ENCODE measurements at places on chromosomes 11 and 22. TPM values are rescaled to one million over a fixed set of nuclear protein-coding genes. Genes with fewer than 3 reads are reported as not detected.
A peak's percentile ranks its signal among the peaks of the same experiment; 100 is the strongest.

Gene LSP1
- total RNA-seq, result 23.6 TPM

Gene MUC6
- not detected for total RNA-seq

Gene DTX4
- total RNA-seq, result 4.7 TPM

Gene ADAMTS15
- 10.8 TPM for total RNA-seq

Gene MGAT3
- total RNA-seq, result 1.1 TPM

Gene NPAS4
- 4.2 TPM for total RNA-seq

DNA sequence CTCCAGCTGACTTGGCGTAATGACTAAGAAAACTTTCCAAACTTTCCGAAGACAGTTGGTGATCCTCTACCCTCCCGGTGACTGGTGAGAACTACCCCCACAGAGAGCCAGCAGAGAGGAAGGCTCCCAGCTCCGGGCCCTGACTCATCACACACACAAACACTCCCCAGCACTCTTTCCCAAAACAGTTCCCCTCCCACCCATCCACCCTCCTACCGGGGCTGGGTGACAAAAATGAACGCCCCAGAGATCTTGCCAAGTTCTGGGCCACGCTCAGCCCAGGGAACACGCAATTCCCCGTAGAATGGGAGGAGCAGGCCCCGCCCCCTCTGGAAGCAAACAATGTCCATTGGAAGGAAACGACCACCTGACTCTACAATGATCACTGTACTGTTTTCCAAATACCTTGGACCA, 21.3 kb upstream of the JAM3 start:
- DNase-seq, result peak; percentile 88

GRCh38 chr11:70899616-70900015, 352.8 kb downstream of the SHANK2 start:
- no peak for DNase-seq

DNA sequence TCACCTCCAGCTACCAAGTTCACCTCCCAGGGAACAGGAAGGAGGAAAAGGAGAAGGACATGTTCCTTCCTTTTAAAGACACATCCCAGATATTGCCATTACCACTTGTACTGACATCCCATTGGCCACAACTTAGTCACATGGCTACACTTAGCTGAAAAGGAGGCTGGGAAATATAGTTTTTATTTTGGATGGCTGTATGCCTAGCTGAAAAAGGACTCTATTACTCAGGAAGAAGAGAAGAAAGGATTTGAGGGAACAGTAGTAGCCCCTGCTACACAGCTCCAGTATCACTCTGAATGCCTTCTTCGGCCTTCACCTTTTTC, 2.1 kb upstream of the APOA5 start:
- no peak for DNase-seq

GRCh38 chr11:8092587-8093424, 11.8 kb downstream of the TUB start:
- DNase-seq, result peak; percentile 22

- no peak for DNase-seq
Observed at GRCh38 chr11:126366064-126366822, 10.8 kb downstream of the ST3GAL4 start.

DNA sequence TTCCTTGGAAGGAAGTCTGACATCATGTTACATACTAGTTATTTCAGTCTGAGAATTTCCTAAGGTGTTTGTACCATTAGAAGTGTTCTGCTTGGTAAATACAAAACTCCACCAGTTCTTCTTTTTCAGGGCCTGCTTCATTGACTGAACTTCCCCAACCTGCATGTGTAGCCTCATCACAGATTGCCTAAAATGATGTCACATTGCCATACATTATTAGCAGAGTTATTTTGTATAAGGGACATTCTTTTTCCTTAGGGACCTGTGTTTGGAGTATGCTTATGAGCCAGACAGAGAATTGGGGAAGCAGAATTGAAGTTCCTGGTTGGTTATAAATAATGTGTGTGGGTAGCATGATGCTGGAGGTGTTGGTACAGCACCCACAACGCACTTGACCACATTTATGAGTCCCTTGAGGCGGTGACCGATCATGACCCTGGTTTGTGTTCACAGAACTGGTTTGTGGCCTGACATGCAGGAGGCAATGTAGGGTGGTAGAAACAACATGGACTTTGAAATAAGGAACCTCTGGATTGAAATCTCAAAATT, 16.4 kb upstream of the MMP7 start:
- DNase-seq, result no peak

DNA sequence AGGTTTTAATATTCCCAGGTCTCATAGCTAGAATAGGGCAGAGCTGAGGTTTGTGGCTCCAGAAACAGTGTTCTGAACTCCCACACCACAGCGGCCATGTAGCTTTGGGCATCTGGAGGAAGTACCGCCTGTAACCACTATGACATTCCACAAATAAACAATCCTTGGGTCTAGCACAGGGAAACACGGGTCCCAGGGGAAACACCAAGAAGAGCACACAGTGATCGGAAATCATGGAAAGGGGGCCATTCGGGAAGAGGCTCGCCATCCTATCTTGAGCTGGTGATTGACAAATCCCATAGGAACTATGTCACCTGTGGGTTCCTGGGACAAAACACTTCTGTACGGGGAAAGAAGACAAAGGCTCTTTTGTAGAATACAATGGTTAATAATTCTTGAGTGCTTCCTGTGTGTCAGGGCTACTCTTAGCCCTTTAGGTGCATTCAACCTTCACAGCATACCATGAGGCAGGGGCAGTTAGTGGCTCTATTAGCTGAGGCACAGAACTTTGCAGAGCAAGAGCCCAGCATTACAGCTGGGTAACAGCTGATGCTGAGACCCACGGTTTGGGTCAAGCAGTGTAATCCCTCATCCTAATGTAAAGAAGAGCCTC, 514.2 kb downstream of the NTM start:
- no peak for DNase-seq

DNA sequence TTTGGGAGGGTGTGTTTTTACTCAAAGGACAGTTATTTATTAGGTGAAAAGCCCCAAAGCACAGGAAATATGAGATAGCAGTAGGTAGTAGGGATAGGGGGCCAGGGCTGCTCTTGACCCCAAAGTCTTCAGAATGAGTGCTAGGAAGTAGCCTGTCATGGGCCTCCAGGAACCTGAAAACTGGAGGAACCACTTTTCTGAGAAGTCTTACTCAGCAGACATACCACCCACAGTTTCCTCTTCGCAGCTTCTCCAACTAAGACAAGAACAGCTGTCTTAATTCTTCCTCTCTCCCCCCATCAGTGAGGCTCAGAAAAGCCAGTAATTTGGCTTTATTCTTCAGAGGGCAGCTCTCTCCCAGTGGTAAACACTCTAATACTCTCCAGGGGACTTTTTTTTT, 84.0 kb upstream of the CTSC start:
- no peak for DNase-seq

DNA sequence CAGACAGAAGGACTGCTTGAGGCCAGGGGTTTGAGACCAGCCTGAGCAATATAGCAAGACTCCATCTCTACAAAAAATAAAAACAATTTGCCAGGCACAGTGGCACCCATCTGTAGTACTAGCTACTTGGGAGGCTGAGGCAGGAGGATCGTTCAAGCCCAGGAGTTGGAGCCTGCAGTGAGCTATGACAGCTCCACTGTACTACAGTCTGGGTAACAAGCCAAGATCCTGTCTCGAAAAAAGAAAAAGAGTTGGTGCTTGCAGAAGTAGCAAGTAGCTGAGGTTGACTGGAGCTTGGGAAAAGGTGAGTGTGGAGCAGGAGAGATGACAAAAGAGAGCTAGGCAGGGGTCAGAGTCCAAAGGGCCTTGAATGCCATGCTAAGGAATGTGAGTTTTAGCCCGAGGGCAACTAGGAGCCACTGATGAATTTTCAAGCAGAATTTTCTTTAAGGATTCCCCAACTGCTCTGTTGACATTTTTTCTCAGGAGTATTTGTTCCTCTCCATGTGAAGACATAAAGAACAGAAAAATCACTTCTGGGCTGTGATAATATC, 3.1 kb downstream of the AP1B1 start:
- DNase-seq, result no peak

GRCh38 chr22:21963790-21964211, 11.2 kb upstream of the PPM1F start:
- no peak for DNase-seq

DNA sequence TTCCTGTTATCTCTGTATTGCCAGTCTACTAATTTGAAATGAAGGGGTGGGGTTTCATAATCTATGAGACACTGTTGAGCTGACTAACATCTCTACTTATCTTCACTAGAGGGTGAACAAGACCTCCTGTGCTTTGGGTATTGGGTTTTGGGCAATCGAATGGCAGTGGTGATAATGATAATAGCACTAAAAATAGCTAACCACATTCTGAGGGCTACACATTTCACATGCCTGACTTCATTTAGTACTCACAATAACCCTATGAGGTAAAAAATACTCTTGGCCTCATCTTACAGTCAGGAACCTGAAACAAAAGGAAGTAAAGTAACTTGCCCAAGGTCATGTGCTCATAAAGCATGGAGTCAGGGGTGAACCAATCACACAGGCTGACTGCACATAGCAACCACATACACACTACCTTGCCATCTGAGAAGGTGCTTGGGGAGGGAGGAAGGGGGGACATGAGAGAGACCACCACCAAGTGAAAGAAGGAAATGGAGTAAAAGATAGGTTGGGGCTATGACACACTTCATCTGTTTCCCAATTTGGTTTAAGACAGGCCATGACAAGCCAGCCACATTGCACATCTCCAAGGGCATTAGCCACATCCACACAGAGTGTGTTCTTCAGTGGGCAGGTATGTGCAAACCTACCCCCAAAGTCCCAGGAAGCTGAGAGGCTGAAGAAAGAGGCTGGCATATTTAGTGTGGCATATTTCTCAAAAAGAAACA, 387.6 kb upstream of the DDI1 start:
- no peak for DNase-seq

GRCh38 chr22:21755851-21756284, 20.3 kb upstream of the YPEL1 start:
- no peak for DNase-seq

DNA sequence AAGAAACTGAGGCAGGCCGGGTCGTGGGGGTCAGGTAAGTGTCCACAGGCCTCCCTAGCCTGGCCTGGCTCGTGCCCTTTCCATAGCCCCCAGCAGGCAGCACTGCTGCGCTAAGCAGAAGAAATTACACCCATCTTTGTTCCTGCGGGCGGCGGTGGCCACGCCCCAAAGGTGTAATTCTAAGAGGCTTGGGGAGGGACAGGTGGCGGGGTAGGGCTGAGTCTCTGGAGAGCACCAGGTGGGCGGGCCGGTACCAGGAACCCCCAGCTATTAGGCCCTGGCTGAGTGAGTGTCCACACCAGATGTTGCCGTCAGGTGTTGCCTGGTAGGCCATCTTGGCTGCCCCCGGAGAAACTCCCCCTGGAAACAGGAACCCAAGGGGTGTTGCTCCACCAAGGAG, 12.3 kb upstream of the ARAP1 start:
- DNase-seq, result no peak

DNA sequence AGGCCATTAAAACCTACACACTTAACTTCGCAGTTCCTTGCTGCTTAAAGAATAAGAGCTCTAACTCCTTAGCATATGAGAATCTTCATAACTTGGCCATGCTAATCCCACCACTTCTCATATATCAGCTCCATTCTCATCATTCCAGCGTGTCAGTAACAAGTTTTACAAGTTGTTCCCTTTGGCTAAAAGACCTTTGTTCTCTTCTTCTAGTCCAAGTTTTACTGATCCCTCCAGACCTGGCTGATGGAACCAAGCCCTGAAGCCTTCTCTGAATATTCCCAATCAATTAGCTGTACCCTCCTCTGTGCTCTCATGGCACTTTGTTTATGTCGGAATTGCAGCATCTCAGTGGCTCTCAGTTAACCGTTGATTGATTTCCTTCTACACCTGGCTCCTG, 35.8 kb downstream of the GAB2 start:
- no peak for DNase-seq

DNA sequence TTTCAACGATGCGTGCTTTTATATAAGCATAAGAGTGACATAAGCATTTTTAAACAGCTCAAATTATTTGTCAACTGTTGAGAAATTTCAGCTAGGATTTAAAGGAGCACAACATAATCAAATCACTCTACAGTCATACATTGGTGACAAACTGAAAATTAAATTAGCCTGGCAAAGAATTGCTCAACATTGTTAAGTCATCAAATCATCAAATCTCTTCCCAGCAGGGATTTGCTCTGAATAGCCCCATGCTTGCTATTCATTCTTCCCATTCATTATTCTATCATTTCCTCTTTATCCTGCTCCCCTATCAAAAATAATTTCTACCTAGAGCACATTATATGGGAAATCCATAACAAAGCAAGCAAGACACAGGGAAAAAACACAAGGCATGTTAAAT, 198.7 kb upstream of the LUZP2 start:
- DNase-seq, result no peak

DNA sequence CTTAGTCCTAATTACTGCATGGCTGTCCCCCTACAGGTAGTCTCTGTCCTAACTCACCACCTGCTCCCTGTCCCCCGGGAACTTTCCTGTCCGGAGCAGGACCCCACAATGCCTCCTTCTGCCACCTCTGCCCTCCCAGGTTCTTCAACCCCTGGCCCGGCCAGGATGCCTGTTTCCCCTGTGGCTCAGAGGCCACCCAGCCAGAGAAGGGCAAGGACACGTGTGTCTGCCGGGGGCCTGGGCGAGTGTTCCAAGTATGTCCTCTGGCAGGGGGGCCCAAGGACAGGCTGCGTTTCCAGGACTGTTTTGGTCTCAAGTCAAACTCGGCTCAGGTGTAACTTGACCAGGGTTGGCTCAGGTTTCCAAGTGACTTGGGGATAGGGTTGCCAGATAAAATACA, 63.8 kb downstream of the BTG4 start:
- no peak for DNase-seq

- no peak for DNase-seq
Observed at GRCh38 chr22:35938226-35938625, 90.4 kb downstream of the RBFOX2 start.

DNA sequence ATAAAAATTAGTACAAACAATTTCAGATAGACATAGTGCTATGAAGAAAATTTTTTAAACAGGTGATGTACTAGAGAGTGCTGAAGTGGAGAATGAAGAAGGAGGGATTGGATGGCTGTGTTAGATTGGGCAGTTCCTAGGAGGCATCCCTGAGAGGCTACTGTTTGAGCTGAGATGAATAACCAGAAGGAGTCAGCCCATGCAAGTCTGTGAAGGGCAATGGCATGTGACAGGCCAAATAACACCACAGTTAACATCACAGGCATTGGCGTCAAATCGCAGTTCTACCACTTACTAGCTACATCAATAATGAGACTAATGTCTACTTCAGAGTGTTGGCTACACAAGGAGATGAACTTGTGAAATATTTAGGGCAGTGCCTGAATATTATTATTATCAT, 35.4 kb downstream of the HORMAD2 start:
- DNase-seq, result no peak

DNA sequence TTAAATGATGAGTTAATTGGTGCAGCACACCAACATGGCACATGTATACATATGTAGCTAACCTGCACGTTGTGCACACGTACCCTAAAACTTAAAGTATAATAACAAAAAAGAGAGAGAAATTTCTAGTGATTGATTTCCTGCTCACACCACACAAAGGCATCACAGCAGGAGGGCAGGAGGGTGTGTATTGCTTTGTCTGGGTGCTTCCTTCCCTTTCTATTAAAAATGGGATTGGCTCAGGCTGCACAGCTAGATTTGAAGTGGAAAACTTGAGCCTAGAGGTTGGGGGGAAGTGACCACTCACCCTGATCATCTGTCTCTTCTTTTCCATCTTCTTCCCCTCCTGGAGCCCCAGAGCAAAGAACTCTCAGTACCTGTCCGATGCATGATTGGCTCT, 944 bp upstream of the SCGB1D2 start:
- no peak for DNase-seq
